ENCODE measurements at places on chromosomes 16 and 17.

GRCh38 chr17:22703786-22704441 lies 1011.6 kb downstream of the KCNJ18 start:
- DNase-seq, result no peak

DNA sequence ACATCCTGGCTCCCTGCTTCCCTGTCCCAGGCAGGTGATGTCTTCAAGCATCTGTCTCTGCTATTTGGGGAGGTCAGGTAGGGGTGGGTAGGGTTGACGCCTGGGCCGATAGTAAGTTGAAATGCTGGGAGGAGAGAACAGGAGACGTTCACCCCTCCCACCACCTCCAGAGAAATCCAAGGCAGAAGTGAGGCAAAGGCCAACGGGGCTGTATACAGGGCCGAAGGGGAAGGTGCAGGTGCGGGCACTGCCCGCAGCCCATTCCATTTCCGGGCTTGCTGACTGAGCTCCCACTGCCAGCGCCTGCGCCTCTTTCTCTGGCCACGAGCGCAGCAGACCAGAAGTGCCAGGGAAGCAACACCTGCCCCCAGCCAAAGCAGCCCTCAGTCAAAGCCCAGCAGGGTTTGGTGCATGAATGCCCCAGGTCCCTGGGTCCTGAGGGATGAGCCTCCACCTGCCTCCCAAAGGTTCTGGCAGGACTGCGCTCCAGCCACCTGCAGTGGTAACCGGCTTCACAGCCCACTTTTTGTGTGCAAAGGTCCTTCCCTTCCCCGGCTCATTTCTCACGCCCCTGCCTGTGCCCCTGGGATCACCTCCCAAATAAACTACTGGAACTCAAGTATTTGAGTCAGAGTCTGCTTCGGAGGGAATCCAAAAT lies 127.6 kb upstream of the TNRC6C start:
- DNase-seq, result no peak

DNA sequence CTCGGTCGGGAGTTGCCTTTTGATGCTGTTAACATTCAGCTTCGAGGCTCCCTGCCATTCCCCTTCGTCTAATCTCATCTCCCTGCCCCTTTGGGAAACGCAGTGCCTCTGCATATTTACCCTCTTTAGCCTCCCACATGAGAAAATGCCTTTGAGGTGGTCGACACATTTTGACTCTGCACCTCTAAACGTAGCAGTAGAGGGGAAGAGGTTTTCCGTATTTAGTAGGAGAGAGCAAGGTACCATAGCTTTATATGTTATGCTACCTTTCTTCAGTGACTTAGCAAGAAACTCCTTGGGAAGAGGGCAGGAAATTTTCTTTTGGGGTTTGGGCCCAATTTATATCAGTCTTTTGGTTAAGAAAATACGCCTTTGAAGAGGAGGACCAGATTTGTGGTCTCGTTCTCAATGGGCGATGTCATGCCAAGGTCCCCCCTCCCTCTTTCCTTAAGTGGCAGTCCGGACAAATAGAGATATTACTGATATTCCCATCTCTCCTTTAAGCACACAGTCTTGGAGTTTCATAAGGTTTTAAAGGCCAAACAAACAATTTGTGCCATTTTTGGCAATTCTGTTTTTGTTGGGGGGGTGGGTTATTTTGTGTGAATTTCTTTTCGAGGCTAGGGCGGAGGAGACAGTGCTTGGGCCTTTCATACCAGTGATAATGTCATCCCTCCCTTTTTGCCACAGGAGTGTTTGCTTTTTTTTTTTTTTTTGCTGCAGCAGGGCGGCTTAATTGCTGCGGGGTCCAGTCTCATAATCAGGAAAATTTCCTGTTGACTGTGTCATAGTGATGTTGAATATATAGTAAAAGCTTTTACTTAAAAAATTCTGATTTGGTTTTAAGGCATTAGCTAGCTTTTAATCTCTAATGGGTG lies 1.5 kb downstream of the PAFAH1B1 start:
- no peak for DNase-seq

GRCh38 chr17:13194887-13195286 lies 177.1 kb upstream of the ELAC2 start:
- no peak for DNase-seq

- no peak for DNase-seq
Observed at GRCh38 chr16:1999866-2000514, 9.6 kb downstream of the ZNF598 start.

Data from stimulated activated CD4-positive, alpha-beta T cell treated with anti-CD3 and anti-CD28 coated beads, Interleukin-12 subunit alpha, Interleukin-12 subunit beta, amount 100 ng/mL, for 24 hours (primary cell).